Activated naive CD8-positive, alpha-beta T cell treated with anti-CD3 and anti-CD28 coated beads, Interleukin-2, amount 50 U/mL, for 24 hours (primary cell): ENCODE measurements at places on chromosomes 13 and 19.

GRCh38 chr13:50842251-50842989, 1.1 kb downstream of the DLEU7 start:
- peaks cover 11% of the 10 kb centered on the region for H3K4me1 ChIP-seq
- no peak overlapping the region for H3K27ac ChIP-seq
- H3K27me3 ChIP-seq = peaks cover 12% of the 10 kb centered on the region

GRCh38 chr19:42362342-42362741, 27.8 kb downstream of the CNFN start:
- DNase-seq = no peak
- H3K4me3 ChIP-seq = no peak overlapping the region
- H3K4me1 ChIP-seq = peaks cover 6% of the 10 kb centered on the region
- H3K27ac ChIP-seq = no peak overlapping the region

DNA sequence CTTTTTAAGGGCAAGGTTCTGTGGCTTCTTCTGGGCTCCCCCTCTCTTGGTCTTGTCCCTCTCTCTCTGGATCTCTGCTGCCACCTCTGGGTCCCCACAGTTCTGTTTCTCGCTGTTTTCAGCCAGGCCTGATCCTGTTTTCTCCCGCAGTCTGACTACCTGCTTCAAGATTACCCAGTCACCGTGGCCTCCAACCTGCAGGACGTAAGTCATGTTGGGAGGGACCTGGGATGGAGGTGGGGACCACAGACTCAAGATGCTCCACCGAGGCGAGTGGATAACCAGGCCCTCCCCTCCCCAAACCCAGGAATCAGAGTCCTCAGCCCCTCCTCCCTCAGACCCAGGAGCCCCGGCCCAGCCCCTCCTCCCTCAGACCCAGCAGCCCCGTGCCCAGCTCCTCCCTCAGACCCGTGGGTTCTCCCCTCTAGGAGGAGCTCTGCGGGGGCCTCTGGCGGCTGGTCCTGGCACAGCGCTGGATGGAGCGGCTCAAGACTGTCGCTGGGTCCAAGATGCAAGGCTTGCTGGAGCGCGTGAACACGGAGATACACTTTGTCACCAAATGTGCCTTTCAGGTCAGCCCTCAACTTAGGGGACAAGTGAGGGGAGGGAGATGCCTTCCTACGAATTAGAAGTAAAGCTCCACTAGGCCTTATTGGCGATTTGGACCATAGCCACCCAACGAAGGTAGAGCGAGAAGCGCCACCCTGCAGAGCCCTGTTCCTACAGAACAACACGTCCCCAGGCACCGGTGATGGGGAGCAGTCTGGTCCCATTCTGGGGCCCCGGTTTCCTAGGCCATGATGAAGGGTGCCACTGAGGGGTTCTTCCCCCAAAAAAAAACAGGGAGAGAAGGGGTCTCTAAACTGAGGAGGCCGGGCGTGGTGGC, 2.2 kb downstream of the FLT3LG start:
- H3K27ac ChIP-seq = peak overlapping the region; percentile 88
- H3K27me3 ChIP-seq = no peaks in the 10 kb centered on the region
- peaks cover 43% of the 10 kb centered on the region for H3K4me1 ChIP-seq

DNA sequence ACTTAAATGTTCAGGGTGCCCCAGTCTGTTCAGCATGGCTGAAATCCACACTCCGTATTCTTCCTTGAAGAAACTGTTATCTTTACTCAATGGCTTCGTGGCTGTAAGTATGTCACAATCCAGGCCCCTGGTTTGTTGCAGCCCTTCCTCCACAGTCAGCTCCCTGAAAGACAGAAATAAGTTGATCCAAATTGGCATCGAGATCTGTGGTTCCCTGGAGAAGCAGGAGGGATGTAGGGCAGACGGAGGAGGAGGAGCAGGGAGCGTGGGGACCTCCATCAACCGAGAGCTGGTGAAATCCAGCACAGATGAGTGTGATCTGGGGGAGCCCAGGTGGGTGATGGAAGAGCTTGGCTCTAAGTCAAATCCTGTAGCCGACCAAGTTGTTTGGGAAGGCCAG, 304 bp downstream of the TSPAN16 start:
- H3K4me3 ChIP-seq = no peak overlapping the region
- no peaks in the 10 kb centered on the region for H3K36me3 ChIP-seq
- no peak for DNase-seq
- H3K4me1 ChIP-seq = peaks cover 9% of the 10 kb centered on the region
- no peak overlapping the region for H3K27ac ChIP-seq
- peaks cover 21% of the 10 kb centered on the region for H3K27me3 ChIP-seq

GRCh38 chr13:29907670-29908069, 57.3 kb upstream of the UBL3 start:
- DNase-seq = no peak
- H3K4me3 ChIP-seq = no peak overlapping the region
- H3K36me3 ChIP-seq = no peaks in the 10 kb centered on the region
- H3K27me3 ChIP-seq = no peaks in the 10 kb centered on the region
- no peak overlapping the region for H3K27ac ChIP-seq

GRCh38 chr13:43725460-43725859, 61.3 kb downstream of the ENOX1 start:
- no peak for DNase-seq
- H3K27me3 ChIP-seq = peaks cover 5% of the 10 kb centered on the region
- H3K36me3 ChIP-seq = no peaks in the 10 kb centered on the region
- no peak overlapping the region for H3K27ac ChIP-seq

- H3K4me1 ChIP-seq = peaks cover 48% of the 10 kb centered on the region
- peaks cover 2% of the 10 kb centered on the region for H3K27me3 ChIP-seq
- H3K4me3 ChIP-seq = peak within 1 kb of the TSS; percentile 90
These were observed at the start of gene MRPL34 for GRCh38 chr19:17305517-17306284. TSS of gene MRPL34 (plus strand) at chr19:17305872. CDS start at chr19:17305893, 21 bp downstream.

GRCh38 chr19:44905437-44906160, at the start of gene APOE:
TSS of gene APOE (plus strand) at chr19:44905796. CDS start at chr19:44906625, 829 bp downstream.
- H3K4me3 ChIP-seq = no peak within 1 kb of the TSS
- H3K36me3 ChIP-seq = peaks cover 16% of the 10 kb centered on the region
- H3K27ac ChIP-seq = no peak within 1 kb of the TSS
- peaks cover 11% of the 10 kb centered on the region for H3K4me1 ChIP-seq
- no peak for DNase-seq
